Right lobe of liver (tissue), 6 donors: ENCODE measurements at places on chromosomes 7 and 10.

GRCh38 chr7:75718390-75719031 is 20.2 kb downstream of the HIP1 start:
- no peak for DNase-seq

GRCh38 chr10:60444494-60445064 is 54.9 kb upstream of the ANK3 start:
- DNase-seq: no peak

DNA sequence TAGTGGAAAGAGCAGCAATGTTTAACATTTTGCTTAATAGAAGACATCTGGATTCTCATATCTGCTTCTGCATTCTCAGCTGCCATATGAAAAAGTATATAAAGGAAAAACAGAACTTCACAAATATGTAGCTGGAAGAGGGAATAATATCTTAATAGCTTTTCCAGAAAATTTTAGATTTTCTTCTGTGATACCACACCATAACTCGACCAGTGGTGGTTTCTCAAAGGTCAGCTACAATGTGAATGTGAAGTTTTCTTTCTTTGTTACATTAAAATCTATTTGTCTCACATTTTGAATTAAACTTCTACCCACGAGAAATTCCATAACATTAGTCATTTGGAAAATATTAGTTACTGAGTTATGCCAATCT is 339.8 kb downstream of the PARD3 start:
- no peak for DNase-seq

DNA sequence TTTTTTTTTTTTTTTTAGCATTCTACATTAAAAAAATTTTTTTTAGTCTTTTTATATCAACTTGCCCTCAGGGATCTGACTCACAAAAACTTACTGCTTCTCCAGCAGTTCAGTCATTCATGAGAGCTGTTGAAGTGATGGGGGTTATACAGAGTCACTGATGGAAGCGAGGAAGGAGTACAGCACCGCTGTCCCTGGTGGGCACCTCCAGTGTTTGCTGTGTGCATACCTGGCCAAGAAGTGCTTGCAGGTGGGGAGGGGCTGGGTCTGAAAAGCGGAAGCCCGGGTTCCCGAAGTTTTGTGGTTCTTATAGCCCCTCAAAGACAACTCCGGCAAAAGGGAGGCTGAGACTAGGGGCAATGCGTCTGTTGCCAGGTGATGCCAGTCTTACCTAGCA is 46.2 kb downstream of the MINDY4 start:
- DNase-seq: no peak

GRCh38 chr7:122988333-122988732 is 7.2 kb downstream of the TAS2R16 start:
- DNase-seq: no peak

GRCh38 chr7:87152897-87153641 is 816 bp downstream of the DMTF1 start:
- peak; percentile 51 for DNase-seq

DNA sequence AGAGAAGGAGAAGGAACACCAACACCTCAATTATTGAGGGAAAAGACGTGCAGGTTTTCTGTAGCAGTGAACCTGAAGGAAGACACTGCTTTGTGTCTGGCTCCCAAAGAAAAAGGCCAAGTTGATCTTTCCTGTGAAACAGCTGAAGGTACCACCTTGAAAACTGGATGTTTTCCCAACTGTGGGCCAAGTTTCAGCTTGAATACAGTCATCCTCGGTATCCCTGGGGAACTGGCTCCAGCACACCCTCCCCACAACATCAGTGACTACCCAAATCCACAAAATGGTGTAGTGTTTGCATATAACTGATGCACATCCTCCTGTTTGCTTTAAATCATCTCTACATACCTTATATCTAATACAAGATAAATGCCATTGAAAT is 297.0 kb upstream of the PITRM1 start:
- DNase-seq: no peak

DNA sequence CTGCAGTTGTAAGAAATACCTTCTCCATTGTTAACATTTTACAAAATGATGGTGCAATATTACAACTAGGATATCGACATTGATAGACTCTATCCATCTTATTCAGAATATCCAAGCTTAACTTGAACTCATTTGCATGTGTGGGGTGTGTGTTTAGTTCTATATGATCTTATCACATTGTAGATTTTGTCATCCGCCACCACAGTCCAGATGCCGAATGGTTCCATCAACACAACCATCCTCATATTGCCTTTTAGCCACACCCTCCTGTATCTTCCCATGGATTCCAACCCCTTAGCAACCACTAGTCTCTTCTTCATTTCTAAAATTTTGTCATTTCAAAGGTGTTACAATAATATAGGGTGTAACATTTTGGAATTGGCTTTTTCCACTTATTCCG is 452.9 kb upstream of the AKR1E2 start:
- no peak for DNase-seq

- no peak for DNase-seq
Measured at GRCh38 chr10:17918187-17918903, 33.4 kb upstream of the SLC39A12 start.

DNA sequence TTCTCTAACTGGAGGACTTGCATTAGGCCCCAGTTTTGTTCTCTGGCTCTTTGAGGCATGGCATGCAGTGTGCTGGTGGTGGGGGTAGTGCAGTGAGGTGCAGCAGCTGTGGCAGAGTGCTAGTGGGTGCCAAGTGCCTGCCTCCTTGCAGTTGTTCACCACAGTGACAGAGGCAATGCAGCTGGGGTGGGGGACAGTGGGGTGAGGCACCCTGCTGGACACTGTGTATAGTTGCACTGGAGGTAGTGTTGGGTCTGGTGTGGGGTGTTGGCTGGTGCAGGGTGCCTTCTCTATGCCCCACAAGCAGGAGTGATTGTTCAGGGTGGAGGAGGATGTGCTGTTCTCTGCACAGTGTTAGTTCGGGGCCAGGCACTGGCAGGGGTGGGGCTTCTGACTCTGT is 21.7 kb upstream of the KEL start:
- no peak for DNase-seq

GRCh38 chr10:15293862-15294842 is 76.9 kb downstream of the FAM171A1 start:
- DNase-seq: no peak

DNA sequence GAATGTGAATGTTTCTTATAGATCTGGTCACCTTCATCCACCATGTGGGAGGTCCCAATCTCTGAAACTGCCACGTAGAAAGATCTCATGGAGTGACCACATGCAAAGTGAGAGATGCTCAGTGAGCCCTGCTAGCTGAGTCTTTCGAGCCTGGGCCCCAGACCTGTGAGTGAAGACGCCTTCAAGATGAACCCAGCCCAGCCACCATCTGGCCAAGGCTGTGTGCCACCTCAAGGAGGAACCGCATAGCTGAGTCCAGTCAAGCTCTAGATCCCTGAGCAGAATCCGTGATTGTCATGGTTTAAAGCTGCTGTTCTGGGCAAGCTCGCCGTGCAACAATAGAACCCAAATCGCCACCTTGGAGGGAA is 20.2 kb upstream of the PPIF start:
- DNase-seq: no peak

DNA sequence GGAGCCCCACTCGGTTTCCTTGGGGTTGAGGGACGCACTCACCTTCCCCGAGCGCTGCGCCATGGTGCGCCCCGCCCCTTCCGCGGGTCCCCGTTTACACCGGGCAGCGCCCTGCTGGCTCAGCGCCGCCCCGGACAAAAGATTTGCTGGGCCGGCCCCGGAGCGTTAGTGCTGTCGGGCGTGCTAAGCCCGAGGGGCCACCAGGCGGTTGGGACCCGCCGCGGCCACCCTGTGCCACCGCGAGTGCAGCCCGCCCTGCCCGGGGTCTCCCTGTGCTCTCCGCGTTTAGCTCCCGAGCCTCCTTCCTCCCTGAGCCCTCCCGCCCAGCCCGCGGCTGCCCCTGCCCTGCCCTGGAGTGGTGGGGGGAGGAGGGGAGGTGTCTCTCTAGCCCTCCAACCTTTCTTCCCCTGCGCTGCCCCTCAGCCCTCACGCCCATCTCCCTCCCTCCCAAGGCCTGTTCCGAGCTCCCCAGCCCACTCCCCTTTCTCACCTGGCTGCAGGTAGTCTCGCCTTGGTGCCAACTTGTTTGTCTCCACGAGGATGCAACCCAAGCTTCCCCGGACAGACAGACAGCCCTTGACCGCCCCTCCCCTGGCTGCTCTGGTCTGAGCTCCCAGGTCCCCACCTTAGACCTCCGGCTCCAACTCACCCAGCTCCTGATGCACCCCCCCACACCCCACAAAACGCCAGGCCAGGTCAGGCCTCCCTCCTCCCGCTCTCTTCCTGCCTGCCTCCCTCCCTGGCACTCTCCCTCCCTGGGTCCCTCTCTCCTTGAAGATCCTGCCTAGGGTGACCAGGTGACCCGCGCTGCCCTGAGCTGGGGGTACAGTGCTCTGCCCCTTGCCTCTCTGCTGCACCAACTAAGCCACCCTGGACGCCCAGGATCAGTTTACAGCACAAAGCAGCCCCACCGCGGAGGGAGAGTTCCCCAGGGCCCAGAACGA is at the start of gene CRYGN:
Gene CRYGN, minus strand, starts transcription at position 287 of the 944 bp plus-strand sequence. Its CDS starts 224 bp downstream, at position 63.
- no peak for DNase-seq

GRCh38 chr10:92103376-92104090 is 180.0 kb downstream of the BTAF1 start:
- DNase-seq: no peak

DNA sequence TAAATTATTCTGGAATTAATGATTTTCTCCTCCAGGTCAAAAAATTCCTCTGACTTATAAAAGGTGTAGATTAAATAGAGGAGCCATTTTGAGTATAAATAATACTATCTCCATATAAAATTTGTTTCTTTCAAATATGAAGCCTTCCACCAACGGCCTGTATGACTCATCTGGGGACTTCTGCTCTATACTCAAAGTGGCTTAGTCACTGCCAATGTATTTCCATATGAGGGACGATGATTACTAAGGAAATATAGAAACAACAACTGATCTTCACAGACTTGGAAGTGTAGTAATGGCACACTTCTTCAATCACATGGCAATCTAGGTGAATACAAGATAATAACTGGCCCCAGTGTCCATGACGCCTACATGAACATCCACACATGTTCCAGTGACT is 335.6 kb upstream of the HGF start:
- no peak for DNase-seq

DNA sequence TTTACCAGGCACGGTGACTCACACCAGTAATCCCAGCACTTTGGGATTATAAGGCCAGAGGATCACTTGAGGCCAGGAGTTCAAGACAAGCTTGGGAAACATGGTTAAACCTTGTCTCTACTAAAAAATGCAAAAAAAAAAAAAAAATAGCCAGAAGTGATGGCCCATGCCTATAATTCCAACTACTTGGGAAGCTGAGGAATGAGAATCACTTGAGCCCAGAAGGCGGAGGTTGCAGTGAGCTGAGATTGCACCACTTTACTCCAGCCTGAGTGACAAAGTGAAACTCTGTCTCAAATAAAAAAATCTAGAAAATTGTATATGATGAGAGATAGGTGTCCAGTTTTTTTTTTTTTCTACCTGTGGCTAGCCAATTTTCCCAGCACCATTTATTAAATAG is 578.2 kb downstream of the ANKRD7 start:
- no peak for DNase-seq

DNA sequence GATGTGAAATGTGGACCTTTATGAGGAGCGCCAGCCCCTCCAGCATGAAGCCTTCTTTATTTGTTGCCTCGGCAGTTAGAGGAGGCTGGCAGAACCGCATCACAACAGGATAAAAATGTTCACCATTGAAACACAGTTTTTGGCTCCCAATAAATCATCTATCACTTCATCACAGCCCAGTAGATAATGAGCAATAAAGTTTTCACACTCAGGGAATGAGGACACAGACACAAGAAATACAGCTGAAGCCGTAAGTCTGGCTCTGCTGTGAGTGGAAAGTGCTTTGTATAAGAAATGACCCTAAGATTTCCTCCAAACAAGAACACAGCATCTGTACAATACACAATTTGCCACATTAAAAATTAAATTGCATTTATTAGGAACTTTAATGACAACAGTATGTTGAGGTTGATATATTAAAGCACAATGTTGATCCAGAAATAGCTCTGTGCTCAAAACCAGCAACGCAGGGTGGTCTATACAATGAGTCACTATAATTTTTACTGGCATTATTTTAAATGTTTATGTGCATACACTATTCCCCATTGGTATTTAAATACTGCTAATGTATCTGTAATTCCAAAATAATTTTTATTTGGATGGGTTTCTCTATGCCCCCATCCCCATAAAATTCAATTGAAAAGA is 301.8 kb upstream of the MGMT start:
- DNase-seq: no peak

- DNase-seq: no peak
Measured at GRCh38 chr7:25026156-25026555, 46.2 kb upstream of the OSBPL3 start.

DNA sequence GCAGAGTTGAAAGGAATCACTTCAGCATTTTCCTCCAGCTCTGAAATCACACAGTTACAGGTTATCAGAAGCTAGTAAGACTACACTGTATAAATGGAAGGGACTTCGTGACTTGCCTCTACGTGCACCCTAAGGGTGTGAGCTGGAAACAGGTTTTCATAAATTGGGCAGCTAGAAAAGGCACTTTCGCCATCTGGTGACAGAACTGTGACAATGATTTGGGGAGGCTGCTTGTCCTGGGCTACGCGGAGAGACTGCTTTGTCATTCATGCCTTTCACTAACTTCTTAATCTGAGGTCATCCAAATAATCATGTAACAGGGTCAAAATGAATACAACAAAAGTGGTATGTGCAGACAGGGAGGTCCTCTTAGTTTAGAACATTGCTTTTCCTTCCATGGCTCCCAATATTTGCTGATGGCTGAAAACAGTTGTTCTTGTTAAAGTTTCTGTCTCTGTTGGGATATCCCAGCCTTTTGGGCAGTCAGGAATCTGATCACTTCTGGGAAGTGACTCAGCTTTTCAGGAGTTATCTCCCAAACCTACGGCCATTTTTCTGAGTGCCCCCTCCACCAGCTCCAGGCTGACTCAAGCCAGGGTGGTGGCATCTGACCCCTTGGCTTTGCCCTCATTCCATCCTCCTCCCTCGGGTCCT is 17.8 kb downstream of the VWC2 start:
- DNase-seq: no peak

DNA sequence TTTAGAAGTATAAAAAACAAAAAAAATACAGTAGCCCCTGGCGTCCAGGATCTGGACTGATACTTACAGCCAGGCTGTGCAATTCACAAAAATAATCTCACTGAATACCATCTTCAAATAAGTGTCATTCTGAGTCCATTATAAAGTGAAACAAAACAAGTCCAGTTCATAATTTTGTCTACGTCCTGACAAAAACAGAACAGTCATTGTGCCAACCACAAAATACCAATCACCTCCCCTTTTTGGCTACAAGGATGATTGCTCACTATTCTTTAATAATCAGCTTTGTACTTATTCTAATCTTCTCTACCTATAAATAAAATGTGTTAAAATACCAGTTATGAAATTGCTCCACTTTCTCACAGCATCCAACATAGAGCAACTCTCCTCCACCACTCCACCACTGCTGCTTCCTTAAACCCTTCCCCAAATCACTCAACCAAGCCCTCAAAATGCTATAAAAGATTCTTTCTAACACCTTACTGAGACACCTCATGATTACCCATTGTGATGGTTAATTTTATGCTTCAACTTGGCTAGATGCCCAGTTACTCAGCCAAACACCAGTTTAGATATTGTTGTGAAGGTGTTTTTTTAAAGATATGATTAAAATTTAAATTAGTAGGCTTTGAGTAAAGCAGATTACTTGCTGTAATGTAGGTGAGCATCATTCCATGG is 479.8 kb upstream of the SEMA3A start:
- no peak for DNase-seq

- DNase-seq: no peak
Measured at GRCh38 chr10:775245-776075, 86.0 kb upstream of the DIP2C start.
